Left ventricle myocardium inferior (tissue), 1 donor: ENCODE measurements at places on chromosomes 2 and 18. TPM values are rescaled to one million over a fixed set of nuclear protein-coding genes. Genes with fewer than 3 reads are reported as not detected.

Gene MRPS5
- 81.2 TPM for total RNA-seq

Gene BOLL
- total RNA-seq, result not detected

Gene RGPD3
- not detected for total RNA-seq

Gene LRP2
- 0.05 TPM for total RNA-seq

DNA sequence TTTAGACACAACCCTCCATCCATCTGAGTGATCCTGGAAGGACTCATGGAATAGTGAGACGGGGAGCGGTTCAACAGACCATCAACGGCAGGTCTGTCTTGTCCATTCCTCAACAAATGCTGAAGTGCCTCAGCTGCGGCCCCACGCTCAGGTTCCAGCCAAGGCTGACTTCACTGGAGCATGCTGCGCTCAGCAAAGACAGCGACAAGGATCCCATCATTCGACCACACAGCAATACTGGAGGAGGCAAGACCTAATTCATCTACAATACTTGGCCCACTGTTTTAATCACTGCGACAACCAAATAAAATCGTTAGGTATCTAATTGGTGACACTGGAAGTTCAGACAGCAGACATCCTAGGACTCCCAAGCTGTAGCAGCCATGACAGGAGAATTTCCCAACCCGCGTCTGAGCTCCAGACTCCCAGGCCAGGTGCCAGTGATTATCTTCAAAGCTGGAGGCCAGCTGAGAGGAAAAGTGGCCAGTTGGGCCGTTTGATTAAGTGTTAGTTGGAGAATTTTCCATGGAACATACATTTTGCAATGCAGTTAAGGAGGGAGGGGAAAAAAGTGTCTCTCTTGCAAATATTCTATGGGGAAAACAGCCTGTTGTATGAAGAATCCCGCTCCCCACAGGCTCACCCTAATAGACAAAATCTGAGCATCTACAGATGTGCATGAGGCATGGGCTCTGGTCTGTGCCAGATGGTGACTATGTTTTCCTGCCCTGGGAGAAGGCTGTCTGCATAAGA lies 92.5 kb upstream of the SLC35G4 start:
- DNase-seq, result no peak

GRCh38 chr2:166984797-166985196 lies 96.5 kb downstream of the XIRP2 start:
- no peak for DNase-seq

DNA sequence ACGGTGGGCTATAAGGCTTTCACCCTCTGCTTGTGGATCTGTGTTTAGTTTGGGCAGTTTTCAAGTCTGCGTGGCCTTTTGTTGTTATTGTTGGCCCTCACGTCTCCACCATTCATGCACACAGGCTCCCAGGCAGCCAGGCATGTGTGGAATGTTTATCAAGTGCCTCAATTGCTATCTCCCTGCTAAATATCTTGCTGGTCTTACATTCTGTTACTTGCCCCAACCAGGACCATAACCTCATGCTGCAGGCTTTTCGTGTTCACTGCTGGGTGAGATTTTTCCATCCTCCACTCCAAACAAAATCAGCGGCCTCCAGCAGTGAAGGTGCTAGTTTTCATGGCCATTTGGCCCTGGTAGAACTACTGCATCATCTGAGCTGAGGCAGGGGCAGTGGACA lies 63.0 kb upstream of the DSC1 start:
- peak; percentile 42 for DNase-seq

DNA sequence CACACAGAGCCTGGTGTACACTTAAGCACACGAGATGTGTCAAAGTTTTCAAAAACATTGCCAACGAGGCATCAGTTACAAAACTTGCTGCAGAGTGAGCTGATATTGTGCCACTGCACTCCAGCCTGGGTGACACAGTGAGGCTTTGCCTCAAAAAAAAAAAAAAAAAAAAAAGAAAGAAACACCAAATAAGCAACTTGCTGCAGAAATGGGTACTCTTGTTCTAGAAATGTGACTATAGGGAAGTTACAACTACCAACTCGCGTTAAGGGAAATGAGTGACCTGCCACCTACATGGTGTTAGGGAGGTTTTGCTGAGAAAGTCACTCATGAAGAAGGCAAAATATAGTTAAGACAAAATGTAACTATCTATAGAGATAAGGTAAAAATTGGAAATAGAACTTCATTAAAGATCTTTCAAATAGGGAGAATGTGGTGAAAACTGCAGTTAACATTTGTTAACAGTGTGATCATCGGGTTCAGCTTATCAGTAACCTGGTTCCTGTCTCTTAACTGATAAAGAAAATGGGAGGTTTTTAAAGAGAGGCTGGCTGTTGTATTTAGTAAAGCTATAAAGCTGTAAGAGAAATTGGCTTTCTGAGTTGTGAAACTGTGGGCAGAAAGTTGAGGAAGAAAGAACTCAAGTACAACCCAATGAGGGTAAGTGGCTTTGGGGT lies at the start of gene IL1RL1:
Gene IL1RL1, plus strand, starts transcription at position 600 of the 677 bp plus-strand sequence. CDS start 26,702 bp downstream, outside the sequence.
- no peak for DNase-seq

- no peak for DNase-seq
These were observed 22.9 kb downstream of the SLC66A2 start for GRCh38 chr18:79928563-79928960.

- DNase-seq, result no peak
These were observed 62.5 kb downstream of the TMEM17 start for GRCh38 chr2:62443471-62443870.

DNA sequence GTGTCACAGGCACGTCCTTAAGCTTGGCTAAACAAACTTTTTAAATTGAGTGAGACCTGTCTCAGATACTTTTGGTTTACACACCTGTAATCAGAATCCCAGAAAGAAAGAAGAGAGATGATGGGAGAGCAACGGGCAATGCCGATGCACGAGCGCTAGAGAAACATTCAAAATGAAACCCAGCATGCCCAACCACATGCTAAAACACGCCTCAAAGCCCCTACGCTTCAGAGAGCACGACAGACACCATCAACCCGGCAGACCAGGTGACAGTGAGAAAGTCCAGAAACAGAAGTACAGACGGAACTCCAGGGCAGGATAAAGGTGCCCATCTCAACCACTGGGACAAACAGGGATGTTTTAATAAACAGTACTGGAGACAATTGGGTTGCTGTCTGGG lies 85.5 kb downstream of the HDAC4 start:
- no peak for DNase-seq
